ENCODE measurements at places on chromosomes 7 and 10.

- no peak for DNase-seq
Observed at GRCh38 chr10:101760510-101760909, 15.4 kb downstream of the FGF8 start.

- peak; percentile 66 for DNase-seq
Observed at GRCh38 chr7:134126966-134127848, at the start of gene LRGUK. Gene LRGUK, plus strand, starts transcription at chr7:134127340. Its CDS starts 28 bp downstream, at chr7:134127368.

DNA sequence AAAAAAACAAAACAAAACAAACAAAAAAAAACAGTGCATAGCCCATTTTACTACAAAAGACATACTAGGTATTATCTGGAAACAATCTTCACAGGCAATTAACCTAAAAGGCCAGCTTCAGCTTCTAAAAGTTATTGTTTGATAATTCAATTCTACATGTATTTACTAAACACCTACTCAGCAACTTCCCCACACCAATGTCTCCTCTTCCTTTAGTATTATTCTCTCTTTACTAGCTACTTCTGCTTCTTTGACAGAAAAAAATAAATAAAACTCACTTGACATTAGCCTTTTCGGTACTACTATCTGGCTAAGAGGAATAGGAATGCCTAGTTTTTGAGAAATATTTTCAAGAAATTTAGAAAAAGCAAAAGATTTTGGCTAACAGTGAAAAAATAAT, 2.8 kb downstream of the TM9SF3 start:
- no peak for DNase-seq

GRCh38 chr7:69091521-69091920, 506.8 kb upstream of the AUTS2 start:
- DNase-seq, result no peak

- no peak for DNase-seq
Observed at GRCh38 chr7:99098286-99098823, 45.6 kb downstream of the SMURF1 start.

GRCh38 chr10:85612833-85613232, 753.8 kb downstream of the GRID1 start:
- peak; percentile 7 for DNase-seq

GRCh38 chr7:150788474-150789269, 11.5 kb downstream of the TMEM176B start:
- no peak for DNase-seq

- DNase-seq, result no peak
Observed at GRCh38 chr7:72754312-72754711, 73.7 kb downstream of the TYW1B start.

GRCh38 chr10:10798864-10799192, 218.8 kb upstream of the CELF2 start:
- no peak for DNase-seq

DNA sequence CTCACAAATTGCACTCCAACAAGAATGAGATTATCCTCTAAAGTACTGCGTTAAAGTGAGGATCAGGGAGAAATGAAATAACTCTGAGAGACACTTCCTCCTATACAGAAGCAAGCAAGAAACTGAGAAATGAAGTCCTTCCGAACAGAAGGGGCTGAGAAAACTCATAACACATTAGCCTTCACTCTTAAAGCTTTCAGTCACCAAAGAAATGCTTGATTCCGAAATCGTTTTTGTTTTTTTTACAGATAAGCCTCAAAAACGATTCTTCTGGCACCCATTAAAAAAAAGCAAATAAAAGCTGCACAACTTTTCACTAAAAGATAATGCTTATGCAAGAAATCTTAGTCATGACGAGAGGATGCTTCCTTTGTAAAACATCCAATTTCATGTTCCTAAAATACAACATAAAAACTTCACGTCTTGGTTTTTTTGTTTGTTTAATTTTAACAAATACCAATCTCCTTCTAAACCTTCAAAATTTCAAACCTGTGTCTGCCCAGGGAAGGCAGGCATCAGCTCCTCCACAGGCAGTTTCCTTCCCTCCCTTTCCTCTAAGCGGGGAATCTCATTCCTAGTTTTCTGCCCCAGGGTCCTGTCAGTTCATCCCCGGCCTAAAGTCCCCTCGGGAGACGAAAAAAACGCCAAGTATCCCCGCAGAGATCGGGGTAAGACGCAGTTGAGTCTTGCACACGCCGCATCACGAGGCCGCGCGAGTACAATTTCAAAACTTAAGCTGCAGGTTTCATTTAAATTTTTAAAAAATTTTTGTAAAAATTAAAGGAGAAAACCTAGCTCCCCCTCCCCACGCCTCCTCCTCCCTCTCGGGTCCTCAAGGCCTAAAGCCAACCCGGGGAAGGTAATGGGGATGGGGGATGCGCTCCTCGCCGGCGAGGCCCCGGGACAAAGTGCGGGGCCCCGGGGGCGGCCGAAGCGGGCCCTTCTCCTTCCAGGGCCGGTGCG, 1.1 kb downstream of the BAZ1B start:
- peak; percentile 45 for DNase-seq

GRCh38 chr7:139783647-139784385, 6.0 kb upstream of the HIPK2 start:
- DNase-seq, result no peak

- DNase-seq, result peak; percentile 8
Observed at GRCh38 chr10:125448596-125448995, 234.4 kb downstream of the TEX36 start.

DNA sequence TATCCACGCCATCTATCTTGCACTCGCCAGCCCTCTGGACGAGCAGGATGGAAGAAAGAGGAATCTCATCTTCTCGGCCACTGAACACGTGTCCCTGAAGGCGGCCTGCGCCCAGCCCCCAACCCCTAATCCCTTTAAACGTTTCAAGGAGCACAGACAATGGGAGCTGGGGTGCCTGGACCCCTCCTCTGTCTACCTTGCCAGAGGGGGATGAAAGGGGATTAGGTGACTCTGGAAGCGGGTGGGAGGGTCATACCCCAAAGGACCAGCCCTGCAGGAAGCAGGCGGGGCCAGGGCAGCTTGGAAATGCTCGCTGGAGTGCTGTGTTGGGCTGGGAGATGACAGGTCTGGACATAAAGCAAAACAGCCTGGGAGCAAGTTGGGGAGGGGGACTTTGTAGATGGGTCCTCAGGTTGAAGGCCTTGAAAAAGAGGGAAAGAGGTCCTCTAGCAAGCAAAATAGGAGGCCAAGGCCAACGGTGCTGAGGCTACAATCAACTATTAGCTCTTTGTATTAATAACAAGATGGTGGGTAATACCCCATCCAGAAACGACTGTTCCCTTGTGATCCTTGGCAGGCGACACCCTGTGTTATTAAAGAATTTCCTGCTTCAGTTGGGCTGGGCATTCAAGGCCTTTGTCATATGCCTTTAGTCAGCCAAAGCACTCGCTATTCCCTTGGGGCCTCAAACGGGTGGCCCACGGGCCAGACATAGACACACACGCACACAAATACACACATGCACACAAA, 126.5 kb upstream of the UNC5B start:
- DNase-seq, result no peak

DNA sequence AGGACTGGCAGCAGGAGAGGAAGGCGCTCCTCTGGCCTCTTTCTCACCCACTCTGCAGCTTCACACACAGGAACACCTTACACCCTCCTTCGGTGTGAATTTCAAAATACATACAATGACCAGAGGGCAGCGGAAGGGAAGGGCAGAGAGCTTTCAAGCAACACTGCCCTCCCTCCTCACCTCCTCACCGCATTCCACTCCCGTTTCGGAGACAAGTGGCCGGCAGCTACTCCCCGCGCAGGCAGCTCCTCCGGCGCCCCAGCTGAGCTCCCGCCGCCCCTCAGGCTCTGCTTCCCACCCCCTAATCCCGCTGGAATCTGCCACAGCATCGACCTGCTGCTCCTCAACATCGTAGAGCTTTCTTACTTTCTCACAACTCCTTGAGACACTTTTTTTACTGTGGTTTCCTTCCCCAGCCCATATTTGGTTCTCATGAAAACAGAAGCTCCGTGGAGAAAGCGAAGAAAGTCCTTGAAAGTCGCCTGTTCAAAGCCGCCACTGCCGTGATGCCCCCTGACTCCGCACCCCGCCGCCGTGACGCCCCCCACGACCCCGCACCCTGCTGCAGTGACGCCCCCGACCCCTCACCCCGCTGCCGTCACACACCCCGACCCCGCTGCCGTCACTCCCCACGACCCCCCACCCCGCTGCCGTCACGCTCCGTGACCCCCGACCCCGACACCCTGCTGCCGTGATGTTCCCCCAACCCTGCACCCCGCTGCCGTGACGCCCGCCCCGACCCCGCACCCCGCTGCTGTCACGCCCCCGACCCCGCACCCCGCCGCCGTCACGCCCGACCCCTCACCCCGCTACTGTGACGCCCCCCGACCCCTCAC, 14.6 kb upstream of the GPER1 start:
- no peak for DNase-seq

GRCh38 chr10:61313460-61313859, 139.7 kb downstream of the TMEM26 start:
- no peak for DNase-seq

- DNase-seq, result no peak
Observed at GRCh38 chr10:49141541-49142332, 7.9 kb upstream of the FAM170B start.

GRCh38 chr7:111986601-111987000, 219.6 kb downstream of the DOCK4 start:
- no peak for DNase-seq

GRCh38 chr7:18210788-18211187, 183.1 kb upstream of the PRPS1L1 start:
- no peak for DNase-seq

GRCh38 chr10:124693396-124693795, 50.8 kb downstream of the FAM53B start:
- no peak for DNase-seq

- no peak for DNase-seq
Observed at GRCh38 chr10:76205361-76205760, 773.9 kb downstream of the LRMDA start.

DNA sequence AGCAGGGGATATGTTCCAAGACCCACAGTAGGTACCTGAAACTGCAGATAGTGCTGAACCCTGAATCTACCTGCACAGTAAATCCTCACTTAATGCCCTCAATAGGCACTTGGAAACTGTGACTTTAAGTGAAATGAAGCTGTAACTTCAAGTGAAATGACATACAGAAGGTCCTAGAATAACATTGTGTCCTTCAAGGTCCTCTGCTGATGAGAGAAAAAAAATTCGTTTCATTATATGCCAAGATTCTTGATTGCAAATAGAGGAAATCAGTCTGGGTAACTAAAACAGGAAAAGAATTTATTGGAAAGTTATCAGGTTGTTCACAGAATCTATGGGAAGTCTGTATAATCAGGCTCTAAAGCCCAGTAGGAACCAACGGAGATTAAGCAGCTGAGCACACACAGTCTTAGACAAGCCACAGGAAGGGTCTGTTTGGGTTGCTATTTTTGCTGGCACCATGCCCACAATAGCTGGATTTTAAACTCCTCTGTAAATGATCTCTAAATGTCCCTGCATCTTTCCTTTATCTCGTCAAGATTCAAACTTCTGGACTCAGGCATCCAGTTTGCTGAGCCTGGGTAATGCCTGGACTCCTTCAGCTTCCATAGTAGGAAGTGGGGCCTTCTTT, 57.5 kb downstream of the EXOC4 start:
- DNase-seq, result no peak

DNA sequence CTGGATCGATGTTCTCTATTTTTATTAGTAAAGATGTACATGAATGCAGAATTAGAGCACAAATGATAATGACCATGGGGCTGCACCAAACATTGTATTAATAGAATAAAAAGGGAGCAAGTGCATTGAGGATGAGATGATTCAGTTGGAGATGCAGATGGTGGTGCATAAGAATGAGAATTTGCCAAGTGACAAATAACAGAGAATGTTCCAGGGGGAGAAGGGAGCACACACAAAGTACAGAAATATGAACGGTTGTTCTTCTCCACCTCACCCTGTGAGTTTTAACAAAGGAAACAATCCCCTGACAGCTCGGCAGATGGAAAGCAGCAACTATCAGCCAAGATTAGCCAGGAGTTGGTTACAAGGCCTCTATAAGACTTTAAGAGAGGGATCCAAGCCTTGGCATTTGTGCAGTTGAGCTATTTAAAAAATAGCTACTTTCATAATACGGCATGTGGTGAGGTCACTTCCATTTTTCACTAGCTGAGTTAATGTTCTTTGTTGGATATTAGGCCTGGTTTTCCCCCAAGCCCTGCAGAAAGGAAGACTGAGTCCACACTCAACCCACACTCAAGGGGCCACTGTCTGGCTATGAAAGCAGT, 462.5 kb downstream of the TNS3 start:
- DNase-seq, result no peak

DNA sequence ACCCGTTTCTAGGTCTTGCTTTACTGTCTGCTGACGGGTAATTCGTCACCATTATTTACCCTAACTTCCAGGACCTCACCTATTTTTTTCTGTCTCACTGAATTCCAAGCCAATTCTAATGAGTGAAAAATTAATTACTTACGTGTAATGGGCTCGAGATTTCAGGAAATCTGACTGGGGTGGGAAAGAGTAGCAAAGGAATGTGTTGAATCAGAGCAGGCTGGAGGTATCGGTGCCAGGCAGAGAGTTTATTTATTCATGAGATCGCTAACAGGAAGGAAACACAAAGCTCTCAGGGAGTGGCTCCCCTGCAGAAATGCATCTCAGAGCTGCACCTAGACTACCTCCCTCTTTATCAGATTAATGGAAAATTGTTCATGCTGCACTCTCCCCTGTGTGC, 4.0 kb upstream of the DIP2C start:
- no peak for DNase-seq
